ENCODE measurements at places on chromosomes 3 and 15. TPM values are rescaled to one million over a fixed set of nuclear protein-coding genes. Genes with fewer than 3 reads are reported as not detected.

Gene CAMP
- total RNA-seq = 2.4 TPM

Gene NGLY1
- 36.8 TPM for total RNA-seq

Gene GOLGA6L2
- not detected for total RNA-seq

Gene NANOGP8
- total RNA-seq = 0.64 TPM

Gene EFCAB12
- 0.08 TPM for total RNA-seq

Gene EHHADH
- 2.5 TPM for total RNA-seq

Gene ITGB5
- 257 TPM for total RNA-seq

Gene LRRC3B
- total RNA-seq = not detected

Gene EFCC1
- total RNA-seq = not detected

Gene TRH
- total RNA-seq = not detected

Gene ZKSCAN7
- total RNA-seq = not detected

Gene SLC22A13
- total RNA-seq = 0.26 TPM

Gene SERINC4
- 0.08 TPM for total RNA-seq

Gene CHRNB4
- total RNA-seq = not detected
